Osteoblast (primary cell): ENCODE measurements at places on chromosomes 1 and 21. TPM values are rescaled to one million over a fixed set of nuclear protein-coding genes. Genes with fewer than 3 reads are reported as not detected.

CFAP298 gene
- total RNA-seq = 14.7 and 14.8 TPM in 2 replicates

DNA sequence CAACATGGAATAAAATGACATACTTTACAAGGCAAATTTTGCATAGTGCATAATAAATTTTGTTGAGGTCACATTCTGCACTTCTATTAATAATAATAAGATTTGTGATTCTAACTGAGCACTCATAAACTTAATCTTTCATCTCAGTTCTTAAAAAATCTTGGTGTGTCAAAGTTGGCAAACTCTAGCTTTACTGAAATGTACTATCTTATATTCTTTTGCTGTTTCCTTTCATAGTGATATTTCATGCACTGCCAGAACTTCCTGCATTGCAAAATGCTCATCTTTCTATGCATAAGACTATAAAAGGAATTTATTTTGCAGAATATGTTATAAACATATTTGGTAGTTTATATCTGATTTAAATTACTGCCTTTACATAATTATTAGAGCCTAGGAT, 797.6 kb downstream of the ADGRL2 start:
- DNase-seq = no peak

CALML6 gene
- total RNA-seq = 0.29 and 0.36 TPM in 2 replicates

DNA sequence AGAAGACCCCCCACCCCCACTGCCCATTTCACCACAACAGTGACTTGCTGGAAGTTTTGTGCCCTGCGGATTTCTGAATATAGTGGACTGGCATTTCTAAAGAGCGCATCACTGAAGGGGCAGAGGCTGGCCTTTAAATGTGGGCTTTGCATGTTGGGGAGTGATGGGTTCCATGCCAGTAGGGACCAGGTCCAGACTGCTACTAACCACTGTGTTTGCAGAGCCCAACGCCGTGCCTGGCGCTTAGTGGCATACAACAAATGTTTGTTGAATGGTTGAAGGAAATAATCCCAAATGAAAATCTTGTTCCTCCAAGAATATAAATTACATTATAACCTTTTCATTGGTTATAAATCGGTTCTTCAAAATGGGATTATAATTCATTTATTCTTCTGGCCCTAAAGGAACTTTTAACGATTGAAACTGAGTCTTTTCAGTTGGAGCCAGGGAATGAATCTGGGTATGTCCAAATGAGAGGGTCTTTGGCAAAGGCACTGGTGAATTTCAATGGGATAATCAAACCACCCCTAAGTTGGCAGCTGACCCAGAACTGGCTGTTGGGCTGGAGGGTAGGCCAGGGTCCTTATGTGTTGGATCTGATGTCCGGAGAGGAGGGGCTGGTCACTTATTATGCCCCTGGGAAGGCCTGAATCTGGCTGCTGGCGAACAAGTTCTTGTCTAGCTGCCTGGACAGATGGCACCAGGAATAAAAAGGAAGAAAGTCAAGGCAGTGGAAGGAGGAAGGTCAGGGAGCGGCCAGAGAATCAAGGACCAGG, 13.8 kb upstream of the SDHB start:
- DNase-seq = peak; percentile 58

SPAG17 gene
- 0.59 and 3.3 TPM in 2 replicates for total RNA-seq

DNA sequence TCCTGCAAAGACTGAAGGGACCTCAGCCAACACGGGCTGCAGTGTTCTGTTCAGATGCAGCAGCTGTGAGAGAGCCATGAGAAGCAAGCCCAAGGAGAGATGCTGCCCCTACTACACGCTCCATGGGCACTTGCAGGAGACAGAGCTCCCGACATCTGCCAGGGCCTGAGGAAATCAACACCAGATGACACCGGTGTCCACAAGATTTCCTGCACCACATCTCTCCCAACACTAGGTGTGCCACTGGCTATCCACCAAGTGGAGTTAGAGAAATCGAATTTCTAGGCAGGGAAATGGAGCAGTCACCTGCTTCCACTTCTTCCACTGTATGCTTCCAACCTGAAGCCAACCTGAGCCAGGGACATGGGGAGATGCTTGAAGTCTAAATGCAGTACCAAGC, 445.3 kb downstream of the RWDD3 start:
- no peak for DNase-seq

GRCh38 chr1:24541711-24542346, 14.1 kb upstream of the NCMAP start:
- no peak for DNase-seq

DNA sequence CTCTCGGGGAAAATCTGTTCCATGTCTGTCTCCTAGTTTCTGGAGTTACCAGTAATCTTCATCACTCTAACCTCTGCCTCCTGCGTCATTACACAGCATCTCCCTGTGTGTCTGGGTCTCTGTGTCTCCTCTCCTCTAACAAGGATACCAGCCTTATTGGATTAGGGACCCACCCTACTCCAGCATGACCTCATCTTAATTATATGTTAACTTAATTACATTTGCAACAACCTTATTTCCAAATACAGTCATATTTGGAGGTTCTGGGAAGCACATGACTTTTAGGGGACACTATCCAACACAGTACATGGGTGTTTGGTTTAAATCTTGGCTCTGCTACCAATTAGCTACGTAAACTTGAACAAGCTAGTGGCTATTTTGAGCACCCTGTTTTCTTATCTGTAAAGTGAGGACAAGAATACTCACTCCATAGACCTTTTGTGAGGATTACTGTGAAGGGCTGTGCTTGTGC, 83.9 kb upstream of the SGIP1 start:
- no peak for DNase-seq

DNA sequence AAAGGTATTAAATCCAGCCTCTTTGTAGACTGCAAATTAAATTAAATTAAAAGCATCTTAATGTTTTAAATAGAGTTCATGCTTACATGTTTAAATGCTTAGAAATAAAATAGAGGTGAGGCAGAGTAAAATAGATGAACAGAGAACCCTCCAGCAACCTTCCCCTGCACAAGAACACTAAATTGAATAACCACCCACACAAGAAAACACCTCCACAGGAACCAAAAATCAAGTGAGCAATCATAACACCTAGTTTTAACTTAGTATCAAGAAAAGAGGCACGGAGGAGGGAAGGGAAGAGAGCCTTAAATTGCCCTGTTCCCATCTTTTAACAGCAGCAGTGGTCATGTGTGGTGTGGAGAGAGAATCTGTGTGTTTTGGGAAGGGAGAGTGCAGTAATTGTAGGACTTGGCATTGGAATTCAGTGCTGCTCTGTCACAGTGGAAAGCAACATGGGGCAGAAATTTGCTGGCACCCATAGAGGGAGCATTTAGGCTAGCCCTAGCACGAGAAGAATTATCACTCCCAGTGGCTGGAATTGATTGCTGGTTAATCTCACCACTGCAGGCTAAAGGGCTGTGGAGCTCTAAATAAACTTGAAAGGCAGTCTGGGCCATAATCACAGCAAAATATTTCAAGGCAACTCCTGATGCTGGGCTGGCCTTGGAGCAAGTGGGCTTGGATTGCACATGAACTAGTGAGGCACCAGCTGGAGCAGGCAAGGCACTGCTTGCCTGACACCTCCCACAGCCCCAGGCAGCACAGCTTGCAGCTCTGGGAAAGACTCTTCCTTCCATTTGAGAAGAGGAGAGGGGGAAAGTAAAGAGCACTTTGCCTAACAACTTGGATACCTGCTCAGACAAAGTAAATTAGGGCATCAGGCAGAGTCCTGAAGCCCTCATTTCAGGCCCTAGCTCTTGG, 1478.8 kb downstream of the NCAM2 start:
- no peak for DNase-seq

LHX8 gene
- total RNA-seq = not detected in 2 replicates

DNA sequence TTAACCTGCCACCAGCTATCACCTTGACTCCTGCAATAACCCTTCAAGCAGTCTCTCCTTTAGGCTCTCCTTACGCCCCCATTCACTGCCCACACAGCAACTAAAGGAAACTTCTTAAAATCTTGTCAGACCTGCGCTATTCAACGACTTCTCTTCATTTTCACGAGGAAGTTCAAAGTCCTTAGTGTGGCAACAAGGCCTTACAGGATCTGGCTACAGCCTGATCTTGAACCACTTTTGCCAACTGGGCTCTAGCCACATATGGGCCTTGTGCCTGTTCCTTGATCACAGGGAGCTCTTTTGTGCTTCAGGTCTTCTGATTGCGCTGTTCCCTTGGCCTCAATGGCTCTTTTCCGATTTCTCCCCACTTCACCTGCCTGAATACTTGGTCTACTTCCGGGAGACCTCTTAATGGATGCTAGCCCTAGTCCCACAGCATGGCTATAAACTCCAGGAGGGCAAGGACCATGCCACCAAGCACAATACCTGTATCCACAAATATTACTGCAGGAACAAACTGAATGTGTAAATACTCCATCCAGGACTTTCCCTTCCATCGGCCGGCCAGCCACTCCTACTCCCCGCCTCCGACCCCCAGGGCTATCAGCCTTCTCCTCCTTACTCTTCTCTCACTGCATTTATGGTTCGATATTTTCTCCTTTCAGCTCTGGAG, 2.3 kb upstream of the CTNNBIP1 start:
- no peak for DNase-seq

UBE2J2 gene
- 31.2 and 32.6 TPM in 2 replicates for total RNA-seq

DNA sequence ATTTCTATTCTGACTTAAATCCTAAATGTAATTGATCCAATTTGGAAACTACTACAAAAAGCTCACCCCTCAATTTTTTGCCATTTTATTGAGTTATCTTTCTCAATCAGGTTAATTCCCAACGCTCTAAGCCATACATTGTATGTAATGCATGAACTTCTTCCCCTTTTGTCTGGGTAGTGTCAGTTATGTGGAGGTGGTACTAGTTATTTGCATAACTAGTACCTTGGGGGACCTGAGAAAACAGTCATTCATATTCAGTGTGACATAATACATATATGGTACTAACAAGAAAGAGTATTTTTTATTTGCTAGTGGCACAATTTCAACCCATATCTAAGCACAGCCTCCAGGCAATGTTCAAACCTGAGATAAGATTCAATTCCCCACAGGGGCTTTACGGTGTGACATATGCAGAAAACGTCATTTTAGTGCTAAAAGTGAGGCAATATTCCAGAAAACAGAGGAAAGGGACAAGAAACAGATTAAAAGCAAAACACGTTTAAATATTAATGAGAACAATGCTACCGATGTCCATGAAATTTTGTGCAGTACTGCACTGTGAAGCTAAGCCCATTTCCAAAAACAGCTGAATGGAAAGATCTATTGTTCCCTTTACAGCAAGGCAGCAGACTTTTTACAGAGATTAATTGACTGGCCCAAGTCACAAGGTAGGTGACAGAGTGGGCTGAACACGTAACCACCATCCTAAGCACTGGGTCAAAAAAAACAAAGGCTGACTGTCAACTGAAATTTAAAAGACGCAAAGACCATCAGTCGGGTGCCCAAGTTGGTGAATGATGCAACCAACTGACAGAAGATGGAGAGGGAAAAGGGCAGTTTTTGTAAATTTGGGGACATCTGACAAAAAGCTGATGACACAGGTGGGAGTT, 1.4 kb downstream of the HLCS start:
- no peak for DNase-seq

NUP133 gene
- 35.1 and 35.4 TPM in 2 replicates for total RNA-seq

- no peak for DNase-seq
These were observed 16.9 kb downstream of the TENT5C start for GRCh38 chr1:117622726-117623125.

GRCh38 chr1:219794085-219794743, 134.1 kb downstream of the SLC30A10 start:
- no peak for DNase-seq

GRCh38 chr1:207645635-207646081, 725 bp downstream of the CR1L start:
- DNase-seq = no peak

- peak; percentile 54 for DNase-seq
These were observed 88.3 kb upstream of the IPO9 start for GRCh38 chr1:201740670-201741111.

- no peak for DNase-seq
These were observed 85.5 kb upstream of the VANGL1 start for GRCh38 chr1:115556236-115556635.

DNA sequence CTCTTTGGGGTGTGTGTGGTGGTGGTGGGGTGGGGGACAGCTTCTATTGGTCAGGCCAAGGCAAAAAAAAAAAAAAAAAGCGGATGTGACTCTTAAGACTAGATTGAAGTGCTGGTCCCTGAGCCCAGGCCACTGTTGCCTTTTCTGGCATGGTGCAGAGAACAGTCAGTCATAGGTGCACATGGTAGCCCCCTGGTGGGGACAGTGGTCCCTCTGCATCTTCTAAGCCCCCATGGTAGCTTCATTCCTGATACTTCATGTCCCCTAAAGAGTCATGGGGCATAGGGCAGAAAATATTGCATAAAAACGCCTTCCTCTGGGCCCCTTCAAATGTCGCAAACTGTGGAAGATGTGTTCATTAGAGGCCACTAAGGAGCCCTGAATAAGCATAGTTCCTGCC, 371.8 kb downstream of the NPHP4 start:
- DNase-seq = no peak

- no peak for DNase-seq
These were observed 75.3 kb upstream of the COL6A1 start for GRCh38 chr21:45906196-45906805.

DNA sequence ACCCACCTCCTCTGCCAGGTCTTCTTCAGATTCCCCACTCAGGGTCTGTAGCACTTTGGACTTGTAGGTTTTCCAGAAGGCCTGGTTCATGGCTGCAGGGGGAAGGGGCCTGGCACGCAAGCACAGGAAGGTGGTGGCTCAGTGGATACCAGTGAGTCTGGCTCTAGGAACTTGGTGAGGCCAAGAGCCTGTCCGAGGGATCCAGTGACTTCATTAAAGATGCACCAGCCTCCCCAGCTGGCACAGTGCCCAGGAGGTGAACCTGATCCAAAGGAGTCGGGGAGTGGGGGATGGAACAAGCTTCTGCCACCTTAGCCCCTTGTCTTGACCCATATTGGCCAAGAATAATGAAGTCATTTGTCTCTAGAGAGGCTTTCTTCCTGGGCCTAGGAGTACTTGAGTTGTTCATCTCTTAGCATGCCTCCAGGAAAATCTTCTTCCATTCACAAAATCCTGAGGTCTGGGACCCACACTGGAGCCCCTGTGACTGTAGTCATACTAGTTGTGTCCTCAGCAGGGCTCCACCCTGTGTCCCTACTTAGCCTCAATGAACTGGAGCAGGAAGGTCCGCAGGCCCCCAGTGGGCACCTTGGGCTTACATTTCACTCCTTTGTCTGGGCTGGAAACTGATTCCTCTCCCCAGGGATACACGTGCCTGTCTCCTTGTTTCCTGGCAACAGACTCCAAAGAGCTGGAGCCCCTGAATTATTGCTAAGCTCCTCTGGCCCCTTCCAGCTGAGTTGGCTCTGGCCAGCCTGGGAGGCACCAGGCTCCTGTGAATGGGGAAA, at the start of gene C1orf232:
Gene C1orf232 (minus strand): TSS at position 554 of the 788 bp plus-strand sequence. CDS start 464 bp downstream, at position 90.
- peak; percentile 71 for DNase-seq

DNA sequence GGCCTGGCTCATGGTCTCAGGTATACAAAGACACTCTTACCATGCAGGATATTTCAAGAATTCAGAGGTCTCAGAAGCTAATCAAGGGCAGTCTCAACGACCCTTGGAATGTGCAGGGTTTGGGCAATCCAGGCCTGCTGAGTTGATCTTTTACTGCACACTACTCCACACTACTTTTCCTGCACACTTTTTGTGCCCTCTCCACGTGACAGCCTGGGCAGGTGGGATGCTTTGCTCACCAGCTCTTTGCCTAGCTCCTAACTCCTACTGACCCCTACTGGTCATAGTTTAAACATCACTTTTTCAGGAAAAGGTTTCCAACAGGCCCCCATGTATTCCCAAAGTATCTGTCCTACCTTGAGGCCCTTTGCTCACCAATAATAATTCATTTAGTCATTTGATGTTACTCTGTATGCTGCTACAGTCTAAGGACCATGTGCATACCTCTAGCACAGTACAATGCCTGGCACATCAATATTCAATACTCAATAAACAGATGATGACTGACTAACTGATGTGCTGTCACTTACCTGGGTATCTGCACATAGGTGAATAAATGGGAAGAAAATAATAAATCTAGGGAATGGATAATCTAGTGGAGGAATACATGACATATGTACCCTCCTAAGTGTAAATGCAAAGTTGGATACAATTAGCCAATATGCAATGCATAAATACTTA, 9.6 kb downstream of the DUSP23 start:
- peak; percentile 34 for DNase-seq

ENAH gene
- total RNA-seq = 344 and 453 TPM in 2 replicates
